ENCODE measurements at places on chromosomes 13 and 19.

GRCh38 chr13:109859898-109860297 lies 73.5 kb upstream of the IRS2 start:
- DNase-seq: no peak

DNA sequence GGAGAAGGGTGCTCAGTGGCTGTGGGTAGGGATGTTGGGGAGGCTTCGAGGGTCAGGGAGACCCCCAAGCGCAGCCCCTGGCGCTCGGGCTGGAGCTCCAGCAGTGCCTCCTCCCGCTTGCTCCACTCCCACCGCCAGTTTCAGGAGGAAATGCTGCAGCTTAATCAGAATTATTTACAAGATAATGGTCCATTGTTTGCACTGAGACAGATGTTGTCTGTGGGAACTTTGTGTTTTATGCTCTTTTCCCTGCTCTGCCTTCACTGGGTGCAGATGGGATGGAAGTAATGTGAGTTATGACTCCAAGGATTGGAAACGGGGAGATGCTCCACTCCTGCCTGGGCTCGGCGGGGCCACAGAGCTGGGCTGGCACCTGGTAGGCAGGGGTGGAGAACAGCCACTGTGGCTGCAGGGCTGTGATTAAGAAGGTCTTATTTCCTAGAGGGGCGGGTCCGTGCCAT lies 192.4 kb downstream of the ZNF536 start:
- DNase-seq: no peak

- peak; percentile 11 for DNase-seq
Observed at GRCh38 chr13:59776924-59777690, 386.6 kb downstream of the DIAPH3 start.

DNA sequence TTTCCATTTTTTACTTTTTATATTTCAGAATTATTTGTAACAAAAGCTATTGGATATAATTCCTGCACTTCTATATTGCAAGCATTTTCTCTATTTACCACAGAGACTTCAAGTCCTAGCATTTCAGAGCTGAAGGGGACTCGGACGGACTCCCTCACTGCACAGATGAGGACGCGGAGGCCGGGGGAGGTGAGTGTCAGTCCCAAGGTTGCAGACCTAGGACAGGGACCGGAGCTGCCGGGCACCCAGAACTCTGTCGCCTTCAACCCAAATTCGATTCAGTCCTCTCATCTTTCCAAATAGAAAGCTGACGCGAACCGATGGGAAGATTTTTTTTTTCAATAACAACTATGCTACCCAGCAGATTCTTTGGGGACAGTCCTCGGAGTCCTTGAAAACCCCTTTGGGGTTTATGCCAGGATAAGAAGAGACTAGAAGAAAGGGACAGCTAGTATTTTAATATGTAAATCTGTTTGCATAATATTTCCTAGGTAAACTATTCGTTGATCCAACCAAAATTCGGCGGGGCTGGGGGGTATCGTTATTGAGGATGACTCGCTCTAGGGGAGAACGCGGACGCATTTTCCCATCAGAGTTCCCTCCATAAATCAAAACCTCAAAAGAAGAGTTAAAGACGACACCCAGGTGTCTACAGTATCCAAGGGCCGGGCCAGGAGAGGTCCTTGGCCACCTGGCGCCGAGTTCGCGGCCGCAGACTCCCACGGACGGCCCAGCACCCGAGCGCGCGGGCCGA lies 803 bp downstream of the FLT3 start:
- no peak for DNase-seq

GRCh38 chr13:99085808-99086266 lies 108.0 kb upstream of the DOCK9 start:
- no peak for DNase-seq

DNA sequence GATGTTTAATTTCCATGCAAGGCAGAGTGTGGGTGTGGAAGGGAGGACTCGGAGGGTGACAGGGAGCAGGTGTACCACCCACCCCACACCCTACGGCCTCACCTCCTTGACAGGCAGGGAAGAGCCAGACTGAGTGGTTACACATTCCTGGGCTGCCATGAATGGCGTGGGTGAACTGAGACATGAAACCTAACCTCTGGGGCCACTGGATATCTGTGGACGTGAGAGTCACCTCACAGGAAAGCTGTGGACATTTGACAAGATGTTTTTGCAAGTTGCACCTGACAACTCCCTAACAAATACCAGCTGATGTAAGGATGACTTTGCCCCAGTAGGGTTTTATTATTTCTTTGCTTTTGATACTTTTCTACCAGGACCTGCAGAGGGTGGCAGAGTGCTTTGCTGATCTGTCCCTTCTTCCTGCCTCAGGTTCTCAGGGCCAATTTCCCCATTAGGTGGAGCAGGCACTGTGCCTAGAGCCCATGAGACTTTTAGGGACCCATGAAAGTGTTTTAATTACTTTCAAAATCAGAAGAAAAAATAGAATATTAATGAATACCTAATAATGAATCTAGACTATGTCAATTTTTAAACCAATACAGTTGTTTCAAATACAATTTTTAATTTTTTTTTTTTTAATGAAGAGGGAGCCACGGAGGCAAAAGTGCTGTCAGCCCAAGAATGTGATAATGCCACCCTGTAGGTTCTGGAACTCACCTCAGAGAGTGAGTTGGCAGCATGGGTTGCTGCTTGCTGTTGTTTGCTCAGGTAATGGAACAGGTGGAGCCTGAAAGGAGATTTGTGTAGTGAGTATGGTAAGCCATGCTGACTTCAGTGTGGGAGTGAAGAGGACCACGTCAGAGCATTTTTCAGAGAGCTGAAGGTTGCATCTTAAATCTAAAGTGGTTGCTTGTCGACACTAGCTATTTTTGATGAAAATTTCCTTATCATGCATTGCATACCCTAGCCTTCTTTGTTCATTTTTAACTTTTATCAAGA lies 58.0 kb upstream of the CYSLTR2 start:
- peak; percentile 65 for DNase-seq

DNA sequence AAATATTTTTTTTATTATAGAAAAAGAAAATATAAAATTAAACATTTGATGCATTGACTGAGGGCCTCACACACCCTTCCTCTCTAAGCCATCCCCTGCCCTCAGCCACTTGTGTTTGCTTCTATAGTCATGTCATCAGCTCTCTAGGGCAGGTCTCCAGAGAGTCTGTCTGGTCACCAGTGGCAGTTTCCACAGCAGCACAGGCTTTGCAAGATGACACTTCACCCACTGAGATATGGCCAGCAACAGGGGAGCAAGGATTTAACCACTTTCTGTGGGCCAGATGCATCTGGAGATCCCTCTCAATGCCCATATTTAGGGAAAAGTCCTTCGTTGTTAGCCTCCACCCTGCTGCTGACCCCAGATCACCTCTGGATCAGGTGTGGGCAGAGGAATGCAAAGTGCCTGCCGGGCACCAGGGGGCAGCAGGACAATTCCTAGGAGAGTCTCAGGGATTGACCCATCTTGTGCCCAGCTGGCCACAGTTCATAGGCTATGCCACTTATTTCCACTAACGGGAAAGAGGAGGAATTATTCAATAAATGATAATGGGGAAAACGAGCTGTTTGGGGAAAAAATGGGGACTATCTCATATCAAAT lies 4.8 kb downstream of the ABCC4 start:
- DNase-seq: no peak

GRCh38 chr13:47004027-47004426 lies 107.2 kb upstream of the HTR2A start:
- DNase-seq: no peak

DNA sequence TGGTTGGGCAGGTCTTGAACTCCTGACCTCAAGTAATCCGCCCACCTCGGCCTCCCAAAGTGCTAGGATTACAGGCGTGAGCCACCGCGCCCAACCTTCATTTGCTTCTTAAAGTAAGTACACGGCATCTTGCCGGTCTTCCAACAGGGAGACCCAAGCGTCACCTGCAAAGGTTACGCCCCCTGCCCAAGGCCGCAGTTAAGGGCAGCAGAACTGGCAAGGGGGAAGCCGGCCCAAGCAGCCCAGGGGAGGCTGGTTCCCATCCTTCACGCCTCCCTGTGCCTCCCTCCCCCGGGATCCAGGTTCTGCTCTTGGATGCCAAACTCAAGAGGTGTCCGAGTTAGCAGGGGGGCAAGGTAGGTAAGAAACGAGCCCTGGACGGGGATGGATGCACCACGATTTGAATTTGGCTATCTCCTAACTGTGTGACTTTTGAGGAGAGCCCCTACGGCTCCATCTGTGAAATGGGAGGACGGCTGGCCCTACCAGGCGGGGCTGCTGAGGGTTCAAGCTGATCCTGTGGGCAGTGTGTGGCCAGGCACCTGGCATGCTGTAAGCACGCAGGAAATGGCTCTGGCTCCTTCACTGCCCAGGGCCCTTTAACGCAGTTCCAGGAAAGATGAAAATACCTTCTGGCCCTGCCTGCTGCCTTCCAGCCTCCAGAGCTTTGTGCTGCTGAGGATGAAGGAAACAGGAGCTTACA lies 9.0 kb downstream of the RFX1 start:
- DNase-seq: no peak

GRCh38 chr19:2488942-2489731 lies 13.2 kb downstream of the GADD45B start:
- DNase-seq: no peak

GRCh38 chr19:48962849-48963165 lies 2.3 kb upstream of the FTL start:
- no peak for DNase-seq

DNA sequence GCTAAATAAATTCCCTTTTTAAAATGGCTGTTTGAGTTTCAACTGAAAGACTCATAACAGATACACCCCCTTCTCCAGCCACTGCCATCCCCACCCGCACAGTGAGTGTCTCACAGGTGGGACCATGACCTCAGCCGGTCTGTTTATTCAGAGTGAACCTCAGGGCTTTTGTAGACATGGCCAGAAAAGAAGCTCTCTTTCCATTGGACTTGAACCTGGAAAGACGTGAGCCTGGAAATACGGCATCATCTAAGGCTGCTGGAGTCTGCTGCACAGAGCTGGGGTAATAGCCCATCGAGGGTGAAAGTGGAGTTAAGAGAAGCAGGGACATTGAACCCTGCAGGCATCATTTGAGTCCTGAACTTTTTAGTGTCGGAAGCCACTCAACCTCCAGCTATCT lies 15.2 kb upstream of the KPNA3 start:
- no peak for DNase-seq

- no peak for DNase-seq
Observed at GRCh38 chr19:31511696-31512095, 162.5 kb upstream of the TSHZ3 start.

DNA sequence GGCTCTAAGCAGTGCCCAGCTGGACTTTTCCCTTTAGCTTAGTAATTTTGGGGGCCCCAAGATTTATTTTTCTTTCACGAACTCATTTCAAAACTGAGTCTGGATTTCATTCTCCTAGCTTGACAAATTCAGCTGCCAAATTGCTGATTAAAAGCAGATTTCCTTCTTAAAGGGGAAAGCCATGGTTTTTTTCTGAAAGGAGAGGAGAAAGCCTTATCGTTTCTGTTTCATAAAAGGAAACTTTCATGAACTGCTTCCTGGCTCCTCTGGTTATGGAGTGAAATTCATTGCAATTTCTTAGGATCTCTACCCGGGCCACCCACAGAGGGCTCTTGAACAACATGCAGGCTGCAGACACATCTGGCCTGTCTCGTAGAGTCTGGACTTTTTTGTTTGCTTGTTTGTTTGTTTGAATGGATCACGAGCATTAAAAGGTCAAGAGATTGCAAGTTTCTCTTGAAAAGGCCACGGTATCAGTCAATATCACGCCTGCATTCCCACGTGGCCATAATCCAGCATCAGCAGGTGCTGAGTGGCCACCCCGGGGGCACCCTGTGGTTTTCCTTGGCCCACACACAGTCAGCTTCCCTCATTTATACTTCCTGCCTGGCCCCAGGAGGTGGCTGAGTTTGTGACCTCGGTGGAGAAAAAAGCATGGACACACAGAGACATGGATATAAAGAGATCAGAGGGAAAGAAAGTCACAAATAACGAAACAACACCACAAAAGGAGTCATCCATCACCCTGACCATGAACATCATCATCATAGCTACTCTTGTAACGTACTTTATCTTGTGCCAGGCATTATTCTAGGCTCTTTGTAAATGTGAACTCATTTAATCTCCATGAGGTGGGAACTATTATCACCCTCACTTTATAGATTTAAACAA lies 10.5 kb upstream of the KLK4 start:
- DNase-seq: no peak

DNA sequence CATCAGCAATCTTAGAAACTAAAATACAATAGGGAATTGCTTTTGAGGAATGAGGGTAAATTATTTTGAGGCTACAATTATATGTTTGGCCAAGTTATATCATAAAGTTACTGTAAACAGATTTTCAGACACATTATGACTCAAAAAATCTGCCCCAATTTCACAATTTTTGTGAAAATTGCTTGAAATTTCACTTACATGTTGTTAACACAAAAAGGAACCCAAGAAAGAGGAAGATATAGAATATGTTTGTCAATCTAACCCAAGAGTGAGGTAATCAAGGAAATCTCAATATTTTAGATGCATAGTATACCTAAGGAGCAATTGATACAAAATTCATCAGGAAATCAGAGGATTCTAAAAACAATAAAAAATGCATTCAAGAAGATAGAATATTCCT lies 73.9 kb upstream of the FNDC3A start:
- no peak for DNase-seq

GRCh38 chr13:24654741-24655140 lies 25.5 kb upstream of the ATP12A start:
- DNase-seq: no peak

DNA sequence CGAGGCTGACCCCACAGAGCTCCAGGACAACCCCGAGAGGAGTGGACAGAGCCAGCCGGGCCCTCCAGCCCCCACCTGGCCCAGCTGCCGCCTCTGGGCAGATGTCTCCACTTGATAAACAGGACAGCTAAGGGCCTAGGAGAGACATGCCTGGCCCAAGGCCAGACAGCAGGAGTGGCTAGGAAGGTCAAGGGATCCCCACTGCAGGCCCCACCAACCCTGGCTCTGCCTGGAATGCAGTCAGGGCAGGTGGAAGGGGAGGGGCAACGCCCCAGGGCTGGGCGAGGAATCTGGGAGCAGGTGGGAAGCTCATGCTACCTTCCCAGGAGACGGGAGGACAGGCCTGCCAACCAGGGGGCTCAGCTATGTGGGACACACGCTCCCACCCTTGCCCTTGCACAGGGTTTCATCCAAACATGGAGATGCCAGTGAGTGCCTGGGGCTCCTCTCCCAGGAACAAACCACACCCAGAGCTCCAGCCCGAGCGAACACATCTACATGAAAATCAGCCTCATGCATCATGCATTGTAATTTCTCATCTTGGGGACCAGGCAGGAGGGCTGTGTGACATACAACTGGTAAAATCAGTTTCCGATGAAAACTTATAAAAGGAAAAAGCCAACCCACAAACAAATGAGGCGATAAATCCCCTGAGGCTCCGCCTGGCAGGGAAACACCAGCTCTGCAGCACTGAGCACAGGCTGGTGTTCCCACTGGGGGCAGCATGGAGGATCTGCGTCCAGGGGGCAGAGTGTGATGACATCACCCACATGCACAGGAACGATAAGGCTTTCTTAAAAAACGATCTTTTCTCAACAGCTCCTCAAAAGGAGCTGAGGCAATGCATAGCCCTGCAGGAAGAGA lies 25.0 kb downstream of the SH3GL1 start:
- no peak for DNase-seq

- peak; percentile 60 for DNase-seq
Observed at GRCh38 chr19:11382898-11383705, 1.0 kb downstream of the EPOR start.

- DNase-seq: no peak
Observed at GRCh38 chr13:38819053-38819452, 132.2 kb downstream of the FREM2 start.

- DNase-seq: no peak
Observed at GRCh38 chr13:97004886-97005285, 10.6 kb upstream of the OXGR1 start.

Data from activated CD4-positive, alpha-beta T cell treated with anti-CD3 and anti-CD28 coated beads, Interleukin-2, Interleukin-4, amounts not matched to agents 100 ng/mL and 50 ng/mL, durations not matched to agents 16 hours and 8 hours (primary cell).